ENCODE measurements at places on chromosomes 16 and 17.

- no peak for DNase-seq
Measured at GRCh38 chr17:3800362-3801271, at the start of gene ITGAE. Gene ITGAE, minus strand, starts transcription at chr17:3801188. Its CDS starts 44 bp downstream, at chr17:3801144.

DNA sequence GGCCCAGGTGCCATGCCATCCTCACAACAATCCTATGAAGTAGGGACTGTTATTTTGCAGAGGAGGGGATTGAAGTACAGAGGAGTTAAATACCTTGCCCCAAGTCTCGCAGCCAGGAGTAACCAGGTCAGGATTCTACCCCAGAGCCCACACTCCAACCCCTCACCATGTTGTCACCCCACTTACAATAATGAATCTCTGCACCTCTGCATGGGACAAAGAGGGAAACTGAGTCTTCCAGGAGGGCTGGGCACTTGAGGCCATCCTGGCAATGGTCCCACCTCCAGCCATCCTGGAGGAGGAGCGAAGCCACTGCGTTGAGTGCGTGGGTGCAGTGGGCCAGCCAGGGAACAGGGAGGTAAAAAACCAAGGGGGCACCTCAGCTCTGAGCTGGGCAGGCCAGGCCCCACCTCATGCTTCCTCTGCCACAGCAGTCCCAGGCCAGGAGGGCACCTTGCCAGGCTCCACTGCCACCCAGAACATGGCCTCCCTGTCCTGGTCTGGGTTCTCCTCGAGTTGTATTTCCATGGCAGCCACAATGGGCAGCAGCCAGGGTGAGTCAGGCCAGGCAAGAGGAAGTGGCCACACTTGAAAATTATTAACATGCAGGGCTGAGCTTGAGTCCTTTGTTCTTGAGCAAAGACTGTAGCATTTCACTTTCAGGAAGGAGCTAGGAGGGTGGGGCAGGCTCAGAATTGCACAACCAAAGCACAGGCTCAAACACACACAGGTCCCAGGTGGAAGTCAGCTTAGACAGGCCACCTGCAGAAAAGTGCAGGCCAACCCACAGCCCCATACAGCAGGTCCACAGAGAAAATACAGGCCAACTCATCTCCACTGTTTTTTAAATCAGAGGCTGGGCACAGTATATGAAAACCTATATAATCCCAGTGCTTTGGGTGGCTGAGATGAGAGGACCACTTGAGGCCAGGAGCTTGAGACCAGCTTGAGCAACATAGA, 52.1 kb downstream of the CUEDC1 start:
- DNase-seq = peak; percentile 79

DNA sequence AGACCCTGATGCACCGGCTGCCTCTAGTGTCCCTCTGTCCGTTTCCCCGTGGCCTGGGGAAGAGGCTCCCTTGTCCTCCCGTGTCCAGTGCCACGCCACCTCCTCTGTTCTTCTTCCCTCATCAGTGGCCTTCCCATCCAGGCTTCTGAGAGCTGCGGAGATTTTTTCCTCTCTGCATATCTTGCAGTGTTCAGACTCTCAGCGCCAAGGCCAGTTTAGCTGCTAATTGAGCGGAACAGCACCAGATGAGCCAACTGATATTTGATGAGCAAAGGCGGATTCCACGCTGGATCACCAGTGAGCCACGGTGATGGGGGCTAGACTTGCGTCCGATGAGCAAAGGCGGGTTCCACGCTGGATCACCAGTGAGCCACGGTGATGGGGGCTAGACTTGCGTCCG, 257.6 kb downstream of the FOXL1 start:
- no peak for DNase-seq

DNA sequence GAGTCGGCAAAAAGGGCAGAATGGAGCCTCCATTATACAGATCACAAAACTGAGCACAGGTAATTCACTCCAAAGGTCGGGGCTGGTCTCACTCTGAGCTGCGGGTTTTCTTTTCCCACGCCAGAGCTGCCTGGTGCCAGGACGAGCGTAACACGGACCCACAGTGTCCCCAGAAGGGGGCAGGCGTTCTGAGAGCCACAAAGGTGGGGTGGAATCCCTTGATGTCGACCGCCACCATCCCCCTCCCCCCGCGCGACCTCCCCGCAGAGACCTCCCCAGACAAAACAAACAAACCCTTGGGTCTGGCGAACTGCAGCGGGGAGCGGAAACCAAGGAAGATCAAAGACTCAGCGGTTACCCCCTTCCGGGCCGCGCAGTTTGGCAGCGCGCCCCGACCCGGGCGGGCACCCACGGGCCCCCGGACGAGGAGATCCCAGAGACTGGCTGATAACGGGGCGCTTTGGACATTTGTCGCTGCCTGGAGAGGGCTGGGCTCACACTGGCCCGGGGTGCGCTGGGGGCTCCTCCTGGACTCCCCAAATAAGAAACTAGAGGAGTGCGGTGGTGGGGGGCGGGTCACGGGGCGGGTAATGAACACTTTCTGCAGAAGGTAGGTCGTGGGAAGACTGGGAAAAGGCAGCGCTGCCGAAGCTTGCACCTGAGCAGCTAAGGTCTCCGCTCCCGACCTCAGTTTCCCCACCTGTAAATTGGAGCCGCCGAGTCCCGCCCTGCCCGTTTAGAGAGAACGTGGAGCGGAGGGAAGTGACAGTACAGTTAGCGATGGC, 664 bp upstream of the NKD1 start:
- DNase-seq = peak; percentile 5

DNA sequence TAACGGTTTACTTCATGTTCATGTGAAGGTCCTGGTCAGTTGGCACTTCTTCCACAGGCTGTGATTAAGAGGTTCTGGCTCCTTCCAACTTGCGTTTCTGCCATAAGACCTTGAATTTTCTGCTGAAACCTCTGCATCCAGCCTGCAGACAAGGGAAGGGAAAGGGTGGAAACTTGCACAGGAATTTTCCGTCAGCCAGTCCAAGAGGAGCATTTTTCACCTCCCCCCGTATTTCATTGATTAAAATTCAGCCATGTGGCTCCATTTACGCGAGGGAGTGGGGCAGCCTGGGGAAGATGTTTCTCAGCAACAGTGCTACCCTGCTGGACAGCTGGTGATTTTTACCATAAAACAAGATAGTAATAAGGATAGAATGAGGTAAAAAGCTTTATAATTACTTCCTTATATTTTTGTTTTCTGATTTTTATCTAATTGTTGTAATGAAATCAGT, 101.5 kb upstream of the SMIM36 start:
- no peak for DNase-seq

- no peak for DNase-seq
Measured at GRCh38 chr17:19250421-19251173, 13.4 kb downstream of the EPN2 start.

GRCh38 chr17:2266045-2266864, 37.3 kb downstream of the SMG6 start:
- DNase-seq = no peak

DNA sequence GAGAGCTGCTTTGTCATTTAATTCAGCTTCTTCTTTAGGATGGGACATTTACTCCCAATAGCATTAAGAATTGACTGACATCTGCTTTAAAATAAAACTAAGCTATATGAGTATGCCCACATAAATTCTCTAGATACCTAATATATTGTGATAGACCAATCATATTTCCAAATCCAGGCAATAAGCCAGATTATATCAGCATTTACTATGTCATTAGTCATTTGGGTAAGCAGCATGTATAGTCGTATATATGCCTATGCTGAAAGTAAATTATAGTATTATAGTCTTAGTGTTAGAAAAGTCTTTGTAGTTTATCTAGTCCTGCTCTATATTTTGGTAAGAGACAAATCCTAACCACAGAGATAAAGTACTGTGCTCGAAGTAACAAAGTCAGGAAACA, 958.1 kb downstream of the KCNJ2 start:
- DNase-seq = peak; percentile 15

- DNase-seq = no peak
Measured at GRCh38 chr16:86786338-86786737, 208.0 kb downstream of the FOXL1 start.

DNA sequence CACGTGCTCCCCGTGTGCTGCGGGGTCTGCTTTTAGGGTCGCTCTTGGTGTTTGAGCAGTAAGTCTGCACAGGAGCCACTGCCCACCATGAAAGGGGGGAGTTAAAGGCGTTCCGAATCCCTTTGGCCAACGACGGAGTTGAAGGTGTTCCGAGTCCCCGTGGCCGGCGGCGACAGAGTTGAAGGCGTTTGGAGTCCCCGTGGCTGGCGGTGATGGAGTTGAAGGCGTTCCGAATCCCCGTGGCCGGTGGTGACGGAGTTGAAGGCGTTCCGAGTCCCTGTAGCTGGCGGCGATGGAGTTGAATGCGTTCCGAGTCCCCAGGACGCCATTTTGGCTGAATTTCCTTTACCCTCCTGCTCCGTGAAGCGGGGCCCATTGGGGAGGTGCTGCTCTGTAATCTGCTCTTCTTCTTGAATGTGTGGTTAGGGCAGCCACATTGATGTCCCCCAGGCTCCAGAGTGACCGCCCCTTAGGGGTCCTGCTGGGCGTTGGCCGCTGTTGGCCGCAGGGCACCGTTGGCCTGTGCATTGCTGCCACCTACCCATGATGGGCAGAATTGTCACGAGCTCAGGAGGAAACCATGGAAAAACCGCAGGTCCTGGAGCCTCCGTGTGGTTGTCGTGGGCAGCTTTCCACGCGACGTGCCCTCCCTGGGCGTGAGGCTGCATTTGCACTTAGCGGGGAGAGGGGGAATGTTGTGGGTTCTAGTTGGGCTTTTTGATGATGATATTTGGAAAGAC, 73.7 kb upstream of the ZNF750 start:
- no peak for DNase-seq

DNA sequence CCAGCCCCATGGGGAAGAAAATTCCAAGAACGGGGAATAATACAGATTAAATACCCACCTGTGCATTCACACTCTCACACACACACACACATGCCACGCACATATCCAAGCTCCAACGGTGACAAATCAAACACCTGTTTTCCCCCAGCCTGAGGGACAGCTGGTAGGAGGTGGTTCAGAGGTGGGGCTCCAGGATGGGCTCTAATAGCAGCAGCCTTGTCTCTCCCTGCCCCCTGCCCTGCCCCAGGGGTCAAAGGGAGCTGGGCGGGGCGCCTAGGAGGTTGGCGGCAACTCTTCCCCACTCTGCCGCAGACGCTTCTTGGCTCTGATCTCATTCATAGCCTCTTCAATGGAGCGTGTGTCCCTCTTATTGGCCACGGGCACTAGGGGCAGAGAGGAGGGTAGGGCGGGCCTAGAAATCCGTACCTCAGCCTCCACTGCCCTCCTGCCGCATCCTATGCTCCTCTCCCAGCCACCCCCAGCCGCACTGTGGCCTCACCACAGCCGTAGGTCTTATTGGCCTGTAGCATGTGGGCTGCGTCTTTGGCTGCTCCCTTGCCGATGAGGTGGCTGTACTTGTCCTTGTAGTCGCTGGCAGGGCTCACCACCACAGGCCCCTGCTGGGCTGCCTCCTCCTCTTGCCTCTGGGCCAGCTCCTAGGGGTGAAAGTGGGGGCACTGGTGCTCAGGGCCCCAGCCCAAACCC, 8.2 kb downstream of the SPAG7 start:
- no peak for DNase-seq

- no peak for DNase-seq
Measured at GRCh38 chr17:55632893-55633292, 89.8 kb downstream of the TMEM100 start.

All from fibroblast of upper back skin (primary cell).